ENCODE measurements at places on chromosomes 3 and 15. TPM values are rescaled to one million over a fixed set of nuclear protein-coding genes. Genes with fewer than 3 reads are reported as not detected.

The CATSPER2 gene
- total RNA-seq: 2.0 TPM

The ACTRT3 gene
- total RNA-seq: 2.3 TPM

The TMEM108 gene
- not detected for total RNA-seq

The CAND2 gene
- 5.5 TPM for total RNA-seq

The LRTM1 gene
- not detected for total RNA-seq

The SIDT1 gene
- 2.7 TPM for total RNA-seq

The ACKR2 gene
- total RNA-seq: 12.4 TPM

The LEKR1 gene
- total RNA-seq: not detected

The MEGF11 gene
- total RNA-seq: 0.47 TPM

The KBTBD12 gene
- 0.63 TPM for total RNA-seq

The NR1I2 gene
- total RNA-seq: not detected

The FAM3D gene
- not detected for total RNA-seq

Data from omental fat pad (tissue), 4 donors.